Activated CD8-positive, alpha-beta memory T cell treated with anti-CD3 and anti-CD28 coated beads, Interleukin-2, amount 50 U/mL, for 48 hours (primary cell): ENCODE measurements at places on chromosomes 5 and 9.

DNA sequence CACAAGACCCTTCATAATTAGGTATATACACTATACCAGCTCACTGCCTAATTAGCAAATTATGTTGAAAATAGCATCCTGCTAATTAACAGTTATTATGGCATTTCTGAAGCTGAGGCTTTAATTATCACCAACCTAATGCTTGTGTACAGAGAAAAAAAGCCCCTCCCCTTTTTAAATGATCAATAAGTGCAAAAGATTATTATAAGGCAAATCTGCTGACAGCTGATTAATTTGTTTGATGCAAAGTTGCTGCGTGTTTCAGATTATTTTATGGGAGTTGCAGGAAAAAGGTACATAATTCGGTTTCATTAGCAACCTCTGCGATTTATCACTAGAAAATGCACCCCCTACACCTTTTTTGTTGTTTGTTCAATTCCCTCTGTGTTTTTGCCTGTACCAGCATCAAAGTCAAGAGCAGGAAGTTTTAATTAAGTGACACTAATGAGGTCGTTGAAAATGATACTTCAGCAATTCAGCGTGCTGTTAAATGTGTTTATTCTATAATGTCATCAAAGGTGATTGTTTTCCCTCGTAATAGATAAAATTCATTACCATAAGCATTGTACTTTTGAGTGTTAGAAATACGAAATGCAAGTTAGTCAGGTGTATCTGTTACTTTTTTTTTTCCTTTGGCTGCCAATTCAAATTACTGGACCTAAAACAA, 170.0 kb downstream of the EBF1 start:
- DNase-seq: no peak

GRCh38 chr5:53024535-53024934, 35.4 kb downstream of the ITGA2 start:
- DNase-seq: no peak

DNA sequence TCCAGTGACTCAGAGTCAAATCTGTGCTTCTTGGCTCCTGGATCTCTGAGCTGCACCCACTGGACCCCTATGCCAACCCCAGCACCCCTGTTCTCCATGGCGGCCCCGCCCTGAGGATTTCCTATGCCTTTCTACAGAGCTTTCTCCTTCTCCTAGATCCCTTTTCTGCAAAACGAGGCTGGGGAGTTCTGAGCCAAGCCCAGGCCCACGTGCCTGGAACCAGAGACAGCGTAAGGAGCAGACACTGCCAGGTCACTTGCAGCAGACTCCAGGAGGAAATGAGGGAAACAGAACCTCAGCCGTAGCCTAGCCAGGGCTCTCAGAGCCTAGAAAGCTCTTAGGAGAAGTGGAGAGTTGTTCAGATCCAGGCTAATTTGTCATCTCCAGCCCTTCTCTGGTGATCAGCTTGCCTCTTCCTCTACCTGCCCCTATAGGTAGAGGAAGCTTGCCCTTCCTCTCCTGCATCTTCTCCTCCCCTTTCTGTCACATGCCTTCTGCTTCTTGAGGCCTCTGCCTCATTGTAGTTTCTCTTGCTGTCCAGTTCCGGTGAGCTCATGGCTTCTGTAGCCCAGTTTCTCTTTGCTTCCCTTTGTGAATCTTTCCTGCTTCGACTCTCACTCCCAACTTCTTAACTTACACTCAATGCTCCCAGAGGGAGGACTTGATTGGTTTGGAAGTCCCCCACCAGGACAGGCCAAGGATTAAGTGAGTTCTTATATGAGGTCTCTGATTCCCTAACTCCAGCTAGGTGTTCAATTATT, 163.4 kb downstream of the RGS3 start:
- DNase-seq: peak; percentile 39

- DNase-seq: no peak
Measured at GRCh38 chr5:14472986-14473567, 108.5 kb upstream of the OTULINL start.

DNA sequence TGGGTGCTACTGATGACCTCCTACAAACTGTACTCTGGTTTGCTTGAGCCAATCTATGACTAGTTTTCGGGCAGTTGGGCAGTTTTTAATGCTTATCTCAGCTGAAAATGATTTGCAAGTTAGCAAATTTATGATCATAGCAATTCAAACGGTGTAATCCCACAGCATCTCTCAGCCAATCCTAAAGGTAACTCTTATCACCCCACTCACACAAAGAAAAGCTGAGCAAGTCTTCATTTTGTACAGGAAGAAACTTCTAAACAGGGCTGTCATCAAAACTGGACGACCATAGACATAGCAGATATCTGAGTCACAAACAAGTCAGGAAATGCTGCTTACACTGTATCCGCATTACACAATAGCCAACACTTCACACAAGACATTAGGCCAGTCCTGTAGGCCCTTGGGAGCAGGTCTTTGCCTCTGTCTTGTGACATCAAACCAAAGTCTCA, 2.6 kb upstream of the ENC1 start:
- DNase-seq: no peak

DNA sequence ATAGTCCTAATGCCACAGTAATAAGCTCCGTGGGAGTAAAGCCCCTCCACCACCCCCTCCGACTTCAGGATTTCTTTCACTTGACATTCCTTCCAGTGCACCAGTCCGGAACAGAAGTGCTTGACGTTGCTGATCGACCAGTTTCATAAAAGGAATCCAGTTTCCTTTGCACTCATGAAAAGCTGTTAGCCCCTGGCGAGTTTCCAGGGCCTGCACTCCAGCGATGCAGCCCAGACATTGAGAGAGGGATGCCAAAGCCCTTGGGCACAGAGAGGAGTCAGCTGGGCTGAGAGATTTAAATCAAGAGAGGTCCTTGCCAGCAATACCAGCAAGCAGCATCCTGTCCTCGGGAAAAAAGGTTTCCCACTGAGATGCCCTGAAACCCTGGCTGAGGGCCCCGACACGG, 170.1 kb downstream of the GABBR2 start:
- no peak for DNase-seq

DNA sequence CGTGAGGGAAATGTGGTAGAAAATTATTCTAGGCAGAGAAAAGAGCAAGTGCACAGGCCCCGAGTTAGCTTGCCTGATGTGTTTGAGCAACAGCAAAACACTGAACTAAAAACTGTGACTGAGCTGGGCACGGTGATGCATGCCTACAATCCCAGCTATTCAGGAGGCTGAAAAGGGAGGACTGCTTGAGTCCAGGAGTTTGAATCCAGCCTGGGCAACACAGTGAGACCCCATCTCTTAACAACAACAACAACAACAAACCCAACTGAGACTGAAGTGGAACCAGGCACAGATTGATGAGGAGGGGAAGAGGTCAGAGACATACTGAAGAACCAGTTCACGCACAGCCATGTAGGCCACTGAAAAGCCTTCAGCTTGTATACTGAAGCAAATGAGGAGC, 42.5 kb downstream of the SCAI start:
- no peak for DNase-seq

GRCh38 chr5:163758283-163758711, 252.9 kb downstream of the MAT2B start:
- no peak for DNase-seq

DNA sequence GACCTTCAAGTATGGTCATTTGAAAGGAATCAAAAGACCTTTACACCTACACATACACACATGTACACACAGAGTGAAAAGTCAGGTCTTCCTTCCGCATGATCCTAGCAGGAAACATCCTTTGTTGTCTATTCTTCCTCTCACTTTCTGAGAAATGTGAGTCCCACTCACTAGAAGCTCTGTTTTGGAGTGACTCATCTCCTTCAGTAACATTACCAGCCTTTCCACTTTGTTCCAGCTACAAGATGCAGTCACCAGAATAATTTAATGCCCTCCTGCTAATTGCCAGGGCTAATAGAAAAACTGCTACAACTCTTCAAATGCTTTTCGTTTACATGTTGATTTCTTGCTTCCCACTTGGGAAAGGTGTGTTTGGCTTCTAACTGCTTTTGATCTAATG, 417.3 kb downstream of the RASEF start:
- no peak for DNase-seq

GRCh38 chr9:91376239-91376638, 14.5 kb upstream of the AUH start:
- no peak for DNase-seq

- DNase-seq: no peak
Measured at GRCh38 chr9:121637713-121638220, 13.7 kb upstream of the DAB2IP start.

DNA sequence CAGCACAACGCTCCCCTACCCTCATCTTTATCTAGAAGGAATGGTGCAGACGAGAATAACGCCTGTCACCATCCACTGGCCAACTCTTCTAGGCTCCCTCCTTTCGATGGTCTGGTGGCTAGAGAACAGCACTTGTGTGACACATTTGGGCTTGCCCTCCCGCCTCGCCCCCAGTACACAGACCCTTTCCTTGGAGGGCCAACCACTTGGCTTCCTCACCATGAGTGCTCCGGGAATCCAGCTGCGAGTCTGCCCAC, 1.4 kb downstream of the GNAQ start:
- peak; percentile 69 for DNase-seq

GRCh38 chr9:94911986-94912635, 185.6 kb downstream of the AOPEP start:
- DNase-seq: no peak
